MM.1S (cell line): ENCODE measurements at places on chromosomes 2 and 18.

DNA sequence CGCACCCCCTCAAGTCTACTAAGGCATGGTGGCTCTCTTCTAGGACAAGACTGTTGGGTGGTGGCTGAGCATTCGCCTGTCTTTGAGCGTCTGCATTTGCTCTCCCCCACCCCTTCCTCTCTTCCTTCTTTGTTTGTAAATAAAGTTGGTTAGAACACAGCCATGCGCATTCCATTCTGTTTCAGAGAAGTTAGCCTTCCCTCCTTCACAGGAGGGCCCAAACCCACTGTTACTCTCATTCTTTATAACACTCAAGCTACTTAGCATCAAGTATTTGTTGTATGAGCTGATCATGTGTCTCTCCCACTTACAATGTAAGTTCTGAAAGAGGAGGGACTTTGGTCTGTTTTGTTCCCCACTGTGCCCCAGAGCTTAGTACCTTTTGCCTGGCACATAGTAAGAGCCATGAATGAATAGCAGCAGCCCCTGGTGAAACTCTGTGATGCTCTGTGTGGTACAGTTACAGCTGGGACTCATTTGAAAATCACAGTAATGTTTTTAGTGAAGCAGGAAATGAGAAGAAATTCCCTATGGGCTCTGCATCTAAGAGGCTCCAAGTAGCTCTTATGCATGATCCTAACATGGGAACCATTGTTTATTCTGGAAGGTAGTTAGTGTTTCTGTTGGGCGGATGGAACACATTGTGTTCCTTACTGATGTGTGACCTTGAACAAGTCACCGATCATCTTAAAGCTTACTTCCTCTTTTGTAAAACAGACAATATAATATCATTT, 7.7 kb downstream of the MGAT5 start:
- DNase-seq = no peak

DNA sequence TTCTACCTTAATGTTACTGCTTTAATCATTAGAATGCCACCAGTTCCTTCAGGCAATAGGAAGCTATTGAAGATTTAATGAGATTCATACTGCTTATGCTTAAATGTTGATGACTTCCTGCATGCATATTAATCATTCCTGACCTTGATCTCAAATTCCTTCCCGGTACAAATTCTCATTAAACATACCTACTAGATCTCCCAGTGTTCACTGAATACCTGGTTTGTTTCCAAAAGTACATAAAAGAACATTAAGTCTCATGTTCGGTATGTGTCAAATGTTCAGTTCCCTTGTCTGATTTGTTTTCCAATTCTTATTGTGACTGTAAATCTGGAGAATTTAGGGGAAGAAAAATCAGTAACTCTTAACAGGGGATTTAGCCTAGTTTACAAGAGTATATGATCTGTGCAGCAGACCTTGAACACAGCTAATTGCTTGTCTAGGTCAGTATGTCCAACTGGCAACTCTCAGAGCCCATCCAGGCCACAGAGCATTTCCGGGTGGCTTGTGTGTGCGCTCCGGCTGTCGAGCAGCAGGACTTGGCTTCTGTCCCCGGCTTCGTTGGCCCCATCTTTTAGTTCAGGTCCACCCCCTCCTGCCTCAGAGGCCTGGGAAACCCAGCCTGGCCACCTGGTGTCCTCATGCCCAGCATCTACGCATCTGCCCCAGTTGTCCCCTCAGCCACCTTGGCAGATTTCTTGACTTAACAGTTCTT, 13.1 kb downstream of the METAP1D start:
- no peak for DNase-seq

GRCh38 chr2:8761529-8762164, 75.8 kb downstream of the KIDINS220 start:
- peak; percentile 53 for DNase-seq

GRCh38 chr2:37915773-37916172, 9.3 kb upstream of the RMDN2 start:
- DNase-seq = no peak

GRCh38 chr2:158718851-158719250, 76.3 kb upstream of the DAPL1 start:
- no peak for DNase-seq

DNA sequence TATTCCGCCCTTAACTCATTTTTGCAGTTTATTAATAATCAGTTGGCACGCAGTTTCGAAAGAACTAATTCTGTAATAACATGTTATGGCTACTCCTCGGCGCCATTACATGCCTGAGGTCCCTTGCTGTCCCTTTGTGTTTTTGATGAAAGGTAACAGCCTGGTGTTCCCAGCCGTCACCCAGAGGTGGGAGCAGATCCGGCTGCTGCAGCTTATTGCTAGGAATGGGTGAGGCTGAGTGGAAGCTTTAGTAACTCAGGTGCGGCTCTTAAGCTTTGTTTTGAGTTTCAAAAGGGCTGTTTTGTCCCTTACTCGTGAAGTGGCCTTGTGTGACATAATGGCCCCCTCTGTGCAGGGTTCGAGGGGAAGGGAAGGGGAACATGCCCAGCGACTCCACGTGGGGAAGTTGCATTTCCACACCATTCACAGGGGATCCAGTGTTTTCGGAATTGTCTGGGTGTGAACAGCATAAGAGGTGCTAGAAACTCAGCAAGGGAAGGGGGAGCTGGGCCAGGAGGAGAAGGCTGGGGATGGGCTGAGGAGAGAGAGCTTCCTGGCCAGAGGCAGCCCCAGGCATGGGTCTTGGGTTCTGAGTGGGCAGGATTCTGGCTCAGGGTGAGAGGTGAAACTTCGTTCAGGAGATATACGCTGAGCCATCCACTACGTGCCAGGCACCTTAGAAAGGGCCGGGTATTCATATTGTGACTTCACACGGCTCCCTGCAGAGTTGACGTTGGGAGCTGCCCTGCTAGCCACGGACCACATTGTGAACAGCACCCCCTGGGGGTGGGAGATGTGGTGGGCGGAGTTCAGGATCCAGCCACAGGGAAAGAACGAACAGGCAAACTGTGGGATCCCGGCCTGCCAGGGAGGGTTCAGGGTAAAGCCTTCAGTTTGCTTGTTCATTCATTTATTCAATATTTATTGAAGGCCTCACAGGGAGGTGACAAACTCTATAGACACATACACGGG, 84.4 kb downstream of the TGOLN2 start:
- DNase-seq = no peak

DNA sequence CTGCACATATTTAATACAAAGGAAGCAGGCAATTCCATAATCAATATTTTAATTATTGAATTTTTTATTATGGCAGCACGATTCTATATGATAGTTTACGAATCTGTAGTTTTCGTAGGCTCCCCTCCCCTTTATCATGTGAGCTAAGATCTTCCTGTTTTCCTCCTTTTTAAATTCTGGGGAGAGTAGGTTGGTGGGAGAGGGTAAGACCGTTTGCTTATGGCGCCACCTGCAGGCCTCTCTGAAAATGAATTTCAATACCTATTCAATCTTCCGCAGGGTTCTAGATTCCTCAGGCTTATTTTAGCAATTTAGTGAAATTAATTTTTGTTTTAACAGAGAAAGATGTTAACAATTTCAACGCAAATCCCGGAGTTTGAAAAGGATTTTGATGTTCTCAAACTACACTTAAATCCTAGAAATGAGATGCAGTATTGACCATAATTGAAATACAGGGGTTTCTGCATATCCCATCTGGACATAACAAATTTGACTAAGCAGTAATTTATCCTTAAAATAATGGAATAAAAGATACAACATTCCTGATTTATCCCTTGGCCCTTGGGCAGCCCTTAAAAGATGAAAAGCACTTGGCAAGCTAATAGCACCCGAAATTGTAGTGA, 12.8 kb upstream of the GBX2 start:
- DNase-seq = peak; percentile 32
